ENCODE measurements at places on chromosomes 3 and 15. TPM values are rescaled to one million over a fixed set of nuclear protein-coding genes. Genes with fewer than 3 reads are reported as not detected.
A peak's percentile ranks its signal among the peaks of the same experiment; 100 is the strongest.

DNA sequence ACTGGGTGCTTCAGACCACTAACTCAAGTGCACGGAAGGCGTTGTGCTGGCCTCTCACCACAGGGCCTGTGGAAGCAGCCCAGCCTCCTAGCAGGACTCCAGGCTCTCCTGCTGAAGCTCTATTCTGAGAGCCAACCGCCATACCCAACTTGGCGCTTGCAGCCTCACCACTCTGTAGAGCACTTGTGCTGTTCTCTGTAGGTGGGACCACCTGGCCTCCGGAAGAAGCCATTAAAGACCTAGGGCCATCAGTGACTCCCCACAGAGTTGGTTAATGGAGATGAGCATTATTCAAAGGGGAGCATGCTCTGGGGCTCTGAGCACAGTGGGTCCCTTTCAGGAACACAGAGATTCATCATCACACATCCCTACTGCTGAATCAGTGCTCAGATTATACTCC is 50.9 kb downstream of the C3orf85 start:
- DNase-seq = no peak

The MAP3K13 gene
- 11.6 TPM for total RNA-seq

- DNase-seq = no peak
Measured at GRCh38 chr3:127166501-127167065, 26.3 kb upstream of the PRR23E start.

DNA sequence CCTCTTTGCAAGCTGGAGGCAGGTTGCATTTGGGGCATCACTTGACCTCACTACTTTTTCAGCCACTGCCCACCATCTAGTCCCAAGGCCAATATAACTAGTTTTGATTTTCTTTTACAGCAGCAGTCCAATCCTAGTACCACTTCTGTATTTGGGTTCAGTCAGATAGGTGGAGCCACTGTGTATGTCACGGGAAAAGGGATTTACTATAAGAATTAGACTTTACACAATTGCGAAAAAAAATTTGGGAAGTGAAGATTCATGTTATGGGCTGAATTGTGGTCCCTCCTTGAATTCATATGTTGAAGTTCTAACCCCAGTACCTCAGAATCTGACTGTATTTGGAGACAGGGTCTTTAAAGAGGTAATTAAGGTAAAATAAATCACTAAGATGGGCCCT is 37.4 kb upstream of the NMNAT3 start:
- DNase-seq = no peak

GRCh38 chr3:50278123-50278879 is 586 bp upstream of the LSMEM2 start:
- no peak for DNase-seq

GRCh38 chr15:85702321-85703101 is 92.2 kb downstream of the KLHL25 start:
- DNase-seq = peak; percentile 91

DNA sequence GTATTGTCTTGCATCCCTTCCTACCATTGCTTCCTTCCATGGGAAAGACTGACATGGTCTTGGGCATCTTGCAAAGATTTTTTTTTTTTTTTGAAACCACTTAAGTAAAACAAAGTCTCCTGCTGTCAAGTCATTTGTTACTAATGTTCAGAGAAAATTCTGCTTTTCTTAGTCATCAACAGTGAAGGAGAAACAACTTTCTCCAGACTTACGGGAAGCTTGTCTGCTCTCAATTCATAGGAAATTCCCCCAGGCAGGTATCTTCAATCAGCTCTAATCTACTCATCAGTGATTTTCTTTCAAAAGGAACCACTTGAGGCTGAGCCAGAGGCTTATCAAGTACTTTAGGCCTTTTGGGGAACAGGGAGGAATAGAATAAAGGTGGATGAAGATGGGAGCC is 15.9 kb upstream of the DRD3 start:
- no peak for DNase-seq

All from fibroblast of villous mesenchyme (primary cell).